ENCODE measurements at places on chromosomes 7 and 10.

- DNase-seq = no peak
Observed at GRCh38 chr7:68691261-68692216, 906.7 kb upstream of the AUTS2 start.

- no peak for DNase-seq
Observed at GRCh38 chr7:32481176-32481575, 9.0 kb downstream of the LSM5 start.

DNA sequence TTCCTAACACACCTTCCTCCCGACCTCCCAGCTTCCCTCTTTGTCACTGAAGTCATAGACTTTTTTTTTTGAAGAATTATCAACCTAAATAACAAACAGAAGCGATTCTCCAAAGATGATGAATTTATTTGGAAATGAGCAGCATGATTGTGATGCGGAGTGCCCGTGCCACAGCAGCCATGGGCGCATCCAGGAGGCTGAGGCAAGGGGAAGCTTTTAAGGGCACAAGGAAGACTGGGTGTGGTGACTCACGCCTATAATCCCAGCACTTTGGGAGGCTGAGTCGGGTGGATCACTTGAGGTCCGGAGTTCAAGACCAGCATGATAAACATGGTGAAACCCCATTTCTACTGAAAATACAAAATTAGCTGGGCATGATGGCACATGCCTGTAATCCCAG is 16.2 kb upstream of the GIMAP8 start:
- DNase-seq = no peak

DNA sequence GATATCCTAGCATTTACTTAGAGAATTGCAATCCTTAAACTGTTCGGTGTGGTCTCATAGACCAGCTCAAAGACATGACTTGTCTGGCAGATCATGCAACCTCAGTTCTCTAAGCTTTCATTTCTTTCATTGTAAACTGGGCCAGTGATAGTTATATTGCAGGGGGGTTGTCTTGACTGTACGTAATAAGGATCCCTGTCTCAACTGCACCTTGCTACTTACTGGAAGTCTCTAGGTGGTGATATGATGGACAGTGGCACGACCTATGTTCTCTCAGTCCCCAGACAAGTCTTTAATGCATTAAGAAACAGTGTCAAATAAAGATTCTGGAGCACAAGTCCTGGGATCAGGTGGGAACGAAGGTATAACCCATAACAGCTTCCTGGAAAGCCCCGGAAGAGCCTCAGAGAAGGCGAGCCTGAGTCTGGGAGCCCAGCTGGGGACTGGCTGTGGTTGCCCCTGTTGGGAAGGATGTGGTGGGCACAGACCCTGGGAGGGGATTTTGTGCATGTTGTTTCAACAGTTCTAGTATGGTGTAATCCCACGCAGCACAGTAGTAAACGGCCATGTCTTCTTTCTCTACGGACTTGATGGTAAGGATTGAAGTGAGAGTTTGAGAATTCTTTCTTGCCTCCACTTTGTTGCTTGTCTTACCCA is 26.0 kb upstream of the TARP start:
- DNase-seq = no peak

DNA sequence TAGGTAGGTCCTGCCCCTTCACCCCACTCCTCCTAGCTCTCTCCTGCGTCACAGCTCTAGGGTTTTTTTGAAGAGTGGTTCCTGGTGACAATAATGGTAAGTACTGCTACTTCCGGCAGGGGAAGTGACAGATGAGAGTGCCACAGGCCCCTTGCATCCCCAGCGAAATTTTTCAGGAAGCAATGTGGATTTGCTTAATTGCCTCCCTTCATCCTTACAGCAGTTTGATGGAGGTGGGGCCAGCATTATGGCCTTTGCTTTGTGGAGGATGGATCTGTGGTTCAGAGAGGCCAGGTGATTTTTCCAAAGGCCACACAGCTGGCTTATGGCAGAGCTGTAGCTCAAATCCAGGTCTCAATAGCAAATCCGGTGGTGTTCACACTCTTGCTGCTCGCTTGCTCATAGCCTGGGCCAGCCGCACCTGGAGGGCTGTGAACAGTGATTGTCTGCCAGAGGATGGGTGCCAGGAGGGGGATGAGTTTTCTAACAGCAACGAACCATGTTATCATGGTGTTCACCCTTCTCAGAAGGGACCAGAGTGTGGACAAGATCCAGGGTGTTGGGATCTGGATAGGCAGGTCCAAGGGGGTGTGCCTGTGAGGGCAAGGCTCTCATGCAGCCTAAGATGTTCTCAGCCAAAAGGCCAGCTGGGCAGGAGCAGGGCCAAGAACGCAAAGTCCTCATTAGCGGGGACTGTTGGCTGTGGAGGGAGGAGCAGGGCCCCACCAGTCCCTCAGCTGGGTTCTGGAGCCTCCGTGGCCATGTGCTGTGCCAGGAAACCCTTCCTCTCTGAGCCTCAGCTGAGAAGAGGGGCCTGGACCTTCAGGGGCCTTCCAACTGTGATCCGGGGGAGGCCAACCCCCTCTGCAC is 89.0 kb downstream of the EMX2 start:
- no peak for DNase-seq

DNA sequence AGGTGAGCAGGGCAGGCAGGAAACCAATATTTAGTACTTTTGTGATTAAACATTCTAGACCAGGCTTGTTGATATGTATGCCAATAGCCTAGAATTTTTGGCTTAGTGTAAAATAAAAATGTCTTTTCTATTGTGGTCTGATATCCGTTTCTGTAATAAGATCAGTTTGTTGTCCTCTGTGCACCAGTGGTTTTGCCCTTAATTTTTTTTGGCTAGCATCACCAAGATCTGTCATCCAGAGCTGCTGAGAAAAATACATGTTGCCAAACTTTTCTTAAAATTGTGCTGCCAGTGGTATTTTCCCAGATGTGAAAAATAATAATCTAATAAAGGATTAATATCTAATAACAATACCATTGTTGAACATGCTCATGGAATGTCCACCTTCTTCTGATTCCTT is 115.6 kb downstream of the TWIST1 start:
- DNase-seq = no peak

- DNase-seq = no peak
Observed at GRCh38 chr10:31947144-31947926, 18.7 kb upstream of the ARHGAP12 start.

- no peak for DNase-seq
Observed at GRCh38 chr7:259191-259505, 30.8 kb upstream of the FOXL3 start.

- no peak for DNase-seq
Observed at GRCh38 chr7:157903710-157904109, 566.9 kb downstream of the DNAJB6 start.

- DNase-seq = no peak
Observed at GRCh38 chr7:7274782-7275181, 92.4 kb downstream of the C1GALT1 start.

GRCh38 chr10:17747883-17748550 is 4.0 kb upstream of the TMEM236 start:
- no peak for DNase-seq

- DNase-seq = no peak
Observed at GRCh38 chr10:126131341-126131740, 235.0 kb downstream of the FANK1 start.

GRCh38 chr10:28300027-28300426 is 2.8 kb downstream of the MPP7 start:
- no peak for DNase-seq

DNA sequence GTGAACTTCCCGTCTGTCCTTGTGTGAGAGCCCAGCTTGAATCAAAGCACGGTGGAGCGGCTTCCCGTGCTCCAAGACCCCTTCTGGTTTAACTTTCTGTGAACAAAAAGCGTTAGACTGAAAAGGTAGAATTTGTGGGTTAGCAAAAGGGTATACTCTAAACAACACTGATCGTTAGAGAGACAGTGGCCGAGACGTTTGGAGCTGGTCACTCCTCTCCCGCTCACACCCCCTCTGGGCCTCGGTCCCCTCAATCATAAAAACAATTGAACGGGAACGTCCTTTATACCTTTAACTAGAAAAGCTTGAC is 502 bp downstream of the PRKRIP1 start:
- no peak for DNase-seq

- no peak for DNase-seq
Observed at GRCh38 chr7:41383596-41383995, 319.3 kb downstream of the INHBA start.

GRCh38 chr10:75541411-75541810 is 110.0 kb downstream of the LRMDA start:
- DNase-seq = no peak

GRCh38 chr10:24989867-24990266 is 26.1 kb downstream of the ENKUR start:
- no peak for DNase-seq

DNA sequence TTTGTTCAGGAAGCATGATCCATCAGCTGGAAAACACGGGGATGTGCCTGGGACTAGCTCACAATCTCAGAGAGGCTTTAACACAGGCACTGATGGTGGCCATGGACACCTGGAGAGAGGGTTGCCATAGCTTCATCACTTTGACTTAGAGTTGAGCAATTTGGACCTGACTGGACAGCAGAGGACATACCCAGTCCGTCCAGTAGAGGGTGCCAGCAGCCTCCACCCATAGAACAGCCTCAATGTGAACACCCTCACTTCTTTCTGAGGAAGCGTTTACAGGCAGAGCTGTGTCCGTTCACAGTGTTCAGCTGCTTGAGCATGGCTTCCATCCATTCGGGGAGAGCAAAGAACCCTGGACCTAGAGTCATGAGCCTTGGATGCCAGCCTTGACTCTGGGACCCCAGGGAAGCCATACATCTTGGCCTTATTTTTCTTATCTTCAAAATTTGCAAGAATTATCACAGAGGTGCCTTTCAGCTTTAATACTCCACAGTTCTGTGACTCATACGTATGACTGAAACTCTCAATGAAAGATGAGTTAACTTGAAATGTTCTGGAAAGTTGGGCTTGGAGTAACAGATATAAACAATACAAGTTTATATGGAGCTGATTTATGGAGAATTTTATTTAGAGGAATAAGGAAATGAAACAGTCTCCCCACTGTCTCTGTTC is 302.9 kb upstream of the PODXL start:
- DNase-seq = peak; percentile 52

DNA sequence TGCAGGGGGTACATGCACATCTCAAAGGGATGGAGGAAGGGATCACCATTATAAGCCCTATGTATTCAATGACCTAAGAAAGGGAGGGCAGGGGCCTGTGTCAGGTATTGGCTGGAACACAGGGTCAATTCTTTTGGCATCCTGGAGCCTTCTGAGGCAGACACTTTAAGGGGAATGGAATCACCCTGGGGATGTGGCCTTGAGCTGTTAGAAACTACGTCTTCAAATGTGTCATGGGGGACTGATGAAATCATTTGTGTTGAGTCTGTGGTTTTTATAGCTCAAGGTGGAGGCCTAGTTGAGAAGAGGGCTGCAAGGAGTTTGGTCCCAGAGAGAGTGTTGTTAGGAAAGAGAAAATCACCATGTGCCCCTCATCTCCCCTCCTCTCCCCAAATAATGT is 206.1 kb upstream of the CELF2 start:
- DNase-seq = no peak

- no peak for DNase-seq
Observed at GRCh38 chr10:3135006-3135405, 37.6 kb downstream of the PITRM1 start.

GRCh38 chr10:32110790-32111189 is 54.6 kb upstream of the KIF5B start:
- DNase-seq = no peak
